Colonic mucosa (tissue), 4 donors: ENCODE measurements at places on chromosomes 2 and 18. TPM values are rescaled to one million over a fixed set of nuclear protein-coding genes. Genes with fewer than 3 reads are reported as not detected.
A peak's percentile ranks its signal among the peaks of the same experiment; 100 is the strongest.

GRCh38 chr18:56565046-56565445 lies 73.3 kb downstream of the TXNL1 start:
- DNase-seq, result no peak

Gene UGT1A8
- total RNA-seq, result 16.8 TPM

- no peak for DNase-seq
Measured at GRCh38 chr2:158189526-158189925, 87.8 kb downstream of the UPP2 start.

DNA sequence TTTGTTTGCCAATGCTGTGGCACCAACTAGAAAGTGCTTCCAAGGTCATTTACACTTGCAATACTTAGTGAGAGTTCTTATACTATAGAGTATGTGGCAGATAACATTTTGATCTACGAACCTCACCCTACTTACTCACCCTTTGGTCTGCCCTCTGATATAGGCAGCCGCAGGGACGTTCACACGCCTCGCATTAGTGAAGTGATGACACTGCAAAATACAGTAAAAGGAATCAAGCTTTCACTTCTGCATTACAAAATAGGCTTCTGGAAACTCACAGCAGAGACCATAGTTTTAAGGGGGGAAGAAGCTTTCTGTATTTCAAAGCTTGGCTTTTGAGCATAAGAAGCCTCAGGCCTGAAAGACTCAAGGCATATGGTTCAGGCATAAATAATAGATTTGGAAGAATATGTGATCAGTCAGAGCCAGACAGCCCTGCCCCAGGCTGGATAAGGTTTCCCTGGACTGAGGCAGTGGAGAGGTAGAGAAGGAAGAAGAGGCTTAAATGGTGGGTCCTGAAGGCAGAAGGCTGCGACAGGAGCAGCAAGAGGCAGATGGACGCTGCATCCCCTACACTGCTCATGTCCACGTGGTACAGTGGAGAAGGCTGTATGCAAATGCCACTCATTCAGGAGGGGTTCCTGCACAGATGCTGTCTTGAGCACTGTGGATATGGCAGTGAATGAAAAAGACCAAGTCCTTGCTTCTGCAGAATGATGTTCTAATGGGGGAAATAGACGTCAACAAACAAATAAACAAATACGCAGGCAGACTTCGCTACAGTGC lies 63.1 kb downstream of the FECH start:
- no peak for DNase-seq

Gene ARMC9
- total RNA-seq, result 17.2 TPM

Gene PTCD3
- 108 TPM for total RNA-seq

- DNase-seq, result no peak
Measured at GRCh38 chr2:238475566-238475965, 48.8 kb downstream of the ASB1 start.

- DNase-seq, result peak; percentile 69
Measured at GRCh38 chr18:54444319-54444914, 86.7 kb downstream of the C18orf54 start.

Gene TRIM54
- total RNA-seq, result not detected

Gene NFATC1
- 1.6 TPM for total RNA-seq

- no peak for DNase-seq
Measured at GRCh38 chr2:45285311-45285710, 276.1 kb upstream of the SIX2 start.

Gene GRB14
- total RNA-seq, result 1.7 TPM

DNA sequence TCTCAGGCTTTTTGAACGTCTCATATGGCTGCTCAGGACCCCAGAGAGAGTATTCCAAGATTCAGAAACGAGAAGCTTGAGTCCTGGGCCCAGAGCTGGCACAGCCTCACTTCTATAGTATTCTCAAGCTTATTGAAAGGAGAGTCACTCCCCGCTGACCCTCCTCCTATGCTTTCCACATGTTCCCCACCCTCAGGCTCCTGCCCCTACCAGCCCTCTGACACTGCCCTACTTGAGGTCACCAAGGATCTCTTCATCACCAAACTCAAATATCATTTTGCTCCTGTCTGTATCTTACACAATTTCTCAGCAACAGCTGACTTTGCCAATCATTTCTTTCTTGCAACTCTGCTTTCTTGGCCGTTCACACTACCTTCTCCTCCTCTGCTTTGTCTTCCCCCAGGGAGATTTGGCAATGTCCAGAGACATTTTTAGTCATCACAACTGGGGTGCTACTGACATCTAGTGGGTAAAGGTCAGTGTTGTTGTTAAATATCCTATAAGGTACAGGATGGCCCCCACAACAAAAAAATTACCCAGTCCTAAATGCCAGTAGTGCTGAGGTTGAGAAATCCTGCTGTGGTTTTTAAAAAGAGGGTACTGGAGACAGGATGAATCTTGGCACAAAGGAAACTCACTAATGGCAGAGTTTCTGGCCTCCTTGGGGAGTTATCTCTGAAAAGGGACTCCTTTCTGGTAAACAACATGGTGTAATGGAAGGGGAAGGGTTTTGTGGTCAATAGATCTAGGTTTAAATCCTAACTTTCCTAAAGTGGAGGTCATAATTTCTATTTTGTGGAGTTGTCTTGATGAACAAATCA lies 26.9 kb upstream of the INSIG2 start:
- no peak for DNase-seq

DNA sequence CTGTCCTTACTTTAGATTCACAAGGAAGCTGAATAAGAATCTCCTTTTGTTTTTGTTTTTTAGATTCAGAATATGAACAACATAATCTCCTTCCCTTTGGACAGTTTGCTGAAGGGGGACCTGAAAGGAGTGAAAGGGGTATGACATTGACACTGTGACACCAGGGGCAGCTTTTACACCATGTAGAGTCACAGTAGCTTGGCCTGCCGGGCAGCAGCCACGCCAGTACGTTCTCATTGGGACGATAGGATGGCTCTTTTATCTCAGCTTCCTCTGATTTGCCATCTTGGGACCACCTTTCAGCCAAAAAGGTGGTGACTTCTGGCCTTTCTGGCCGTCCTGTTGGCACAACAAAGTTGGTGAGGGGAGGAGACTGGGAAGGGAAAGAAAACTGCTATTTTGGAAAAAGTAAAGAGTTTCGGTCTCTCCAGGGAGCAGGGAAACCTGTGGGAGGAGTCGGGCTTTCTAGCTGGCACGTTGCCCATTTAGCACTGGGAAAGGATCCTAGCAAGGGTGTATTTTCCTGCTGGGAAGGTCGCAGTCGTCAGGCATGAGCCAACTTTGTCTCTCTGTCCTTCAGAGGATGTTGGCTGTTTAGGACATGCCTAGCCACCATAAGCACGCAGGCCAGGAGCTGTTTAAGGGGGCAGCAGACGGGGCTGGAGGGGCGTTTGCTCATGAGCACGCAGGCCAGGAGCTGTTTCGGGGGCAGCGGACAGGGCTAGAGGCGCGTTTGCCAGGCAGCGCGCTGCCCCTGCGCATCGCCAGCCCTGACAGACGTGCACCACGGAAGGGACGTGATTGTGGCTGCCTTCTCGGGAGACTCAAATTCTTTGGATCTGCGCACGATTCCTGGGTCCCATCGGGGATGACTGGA lies 104.6 kb downstream of the ITGB1BP1 start:
- peak; percentile 62 for DNase-seq
